ENCODE measurements at places on chromosomes 4 and X.

DNA sequence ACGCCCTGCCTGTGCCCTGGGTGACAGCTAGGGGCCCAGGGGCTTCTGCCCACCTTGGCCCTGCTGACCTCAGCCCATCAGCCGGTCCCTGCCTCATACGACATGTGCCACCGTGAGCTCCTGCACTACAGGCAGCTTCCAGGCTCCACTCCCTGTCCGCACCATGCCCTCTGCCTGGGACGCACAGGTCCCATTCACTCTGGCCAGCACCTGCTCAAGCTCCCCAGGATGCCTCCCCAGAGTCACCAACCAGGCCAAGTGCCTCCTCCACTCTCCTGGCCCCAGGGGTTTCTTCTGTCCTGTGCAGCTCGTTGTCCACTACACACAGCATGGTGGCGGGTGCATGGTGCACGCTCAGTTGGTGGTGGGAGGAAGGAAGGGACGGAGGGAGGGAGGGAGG lies 20.2 kb upstream of the MRFAP1 start:
- DNase-seq: no peak

DNA sequence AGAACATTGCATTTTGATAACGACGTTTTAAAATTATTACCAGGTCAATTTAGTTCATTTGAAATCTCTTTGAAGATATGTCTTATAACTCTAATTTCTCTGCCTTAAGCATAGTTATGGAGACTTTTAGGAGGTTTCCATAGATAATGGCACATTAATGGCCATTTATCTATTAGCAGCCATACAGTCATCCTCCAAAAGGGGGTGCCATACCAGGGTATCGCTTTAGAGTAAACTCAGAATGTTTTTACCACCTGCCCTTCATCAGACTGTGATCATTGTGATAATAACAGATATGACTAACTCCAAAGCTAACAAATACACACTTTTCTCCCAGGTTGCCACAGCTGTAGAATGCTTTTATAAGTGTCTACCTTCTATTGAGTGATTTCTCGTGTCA lies 461.5 kb downstream of the FSTL5 start:
- no peak for DNase-seq

DNA sequence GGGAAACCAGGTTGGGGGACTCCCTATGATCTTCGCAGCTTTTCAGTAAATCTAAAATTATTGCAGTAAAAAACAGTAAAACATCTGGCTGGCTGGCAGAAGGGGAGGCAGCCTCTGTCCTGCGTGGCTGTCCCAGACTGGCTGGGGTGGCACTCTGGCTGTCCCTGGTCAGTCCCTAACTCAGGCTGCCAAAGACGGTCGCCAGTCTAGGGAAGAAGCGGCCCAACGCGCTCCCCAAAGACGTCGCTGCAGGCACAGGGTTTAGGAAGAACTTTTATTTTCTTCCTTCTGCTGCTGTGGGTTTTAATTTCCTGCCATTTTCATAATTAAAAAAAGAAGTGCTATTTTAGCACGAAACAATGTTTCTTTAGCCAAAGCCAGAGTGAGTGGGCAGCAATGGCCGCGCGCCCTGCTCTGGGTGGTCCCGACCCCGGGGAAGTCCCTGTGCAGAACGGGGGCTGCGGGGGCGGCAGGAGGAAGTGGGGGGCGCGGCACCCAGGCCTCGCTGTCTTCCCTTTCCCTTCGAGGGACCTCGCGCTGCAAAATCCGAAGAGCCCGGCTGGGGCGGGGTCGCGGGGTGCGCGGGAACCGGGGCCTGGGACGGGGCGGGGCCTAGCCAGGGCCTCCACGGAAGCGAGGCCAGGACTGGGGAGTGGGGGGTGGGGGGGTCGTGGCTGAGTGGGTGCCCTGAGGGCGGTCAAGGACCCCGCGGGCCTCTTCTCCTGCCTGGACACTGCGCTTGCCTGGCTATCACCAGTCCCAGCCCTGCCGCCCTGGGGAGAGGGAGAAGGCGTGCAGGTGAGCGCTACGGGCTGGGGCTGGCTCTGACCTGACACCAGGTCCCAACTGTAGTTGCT lies 6.3 kb upstream of the LETM1 start:
- peak; percentile 11 for DNase-seq

DNA sequence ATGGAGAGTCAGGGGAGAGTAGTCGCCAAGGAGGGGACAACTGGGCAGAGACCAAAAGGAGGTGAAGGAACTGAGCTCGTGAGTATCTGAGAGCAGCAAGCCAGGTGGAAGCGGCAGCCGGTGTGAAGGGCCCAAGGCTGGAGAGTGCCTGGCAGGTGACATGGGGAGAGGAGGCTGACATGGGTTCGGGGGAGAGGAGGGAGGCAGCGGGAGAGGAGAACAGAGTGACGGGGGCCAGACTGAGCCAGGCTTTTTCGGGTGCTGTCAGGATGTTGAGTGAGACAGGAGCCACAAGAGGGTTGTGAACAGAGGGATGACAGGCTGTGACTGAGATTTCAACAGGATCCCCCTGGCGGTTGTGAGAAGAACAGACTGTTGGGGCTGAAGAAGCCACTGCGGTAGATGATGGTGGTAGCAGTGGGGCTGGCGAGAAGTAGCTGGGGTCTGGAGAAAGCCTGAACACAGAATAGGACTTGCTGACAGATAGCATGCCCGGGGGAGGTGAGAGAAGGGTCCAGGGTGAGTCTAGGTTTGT lies 5.7 kb downstream of the ELK1 start:
- peak; percentile 25 for DNase-seq

GRCh38 chr4:7698584-7698983 lies 241.1 kb downstream of the AFAP1 start:
- no peak for DNase-seq

DNA sequence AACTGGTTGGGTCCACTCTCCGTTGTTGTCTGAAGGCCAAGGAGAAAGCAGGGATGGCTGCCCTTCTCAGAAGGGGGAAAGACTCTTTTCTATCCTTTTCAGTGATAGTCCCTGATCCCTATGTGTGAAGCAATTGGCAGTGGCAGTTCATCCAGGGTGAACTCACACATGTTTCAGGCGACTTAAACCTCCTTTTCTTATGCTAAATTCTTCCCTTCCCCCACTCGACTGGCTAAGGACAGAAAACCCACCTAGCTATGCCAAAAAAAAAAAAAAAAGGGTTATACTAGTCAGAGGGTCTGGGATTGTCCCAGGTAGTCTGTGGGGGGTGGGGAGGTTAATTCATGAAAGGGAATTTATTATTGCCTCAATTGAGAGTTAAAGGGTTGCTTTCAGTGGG lies 12.2 kb upstream of the ZNF280C start:
- DNase-seq: no peak

DNA sequence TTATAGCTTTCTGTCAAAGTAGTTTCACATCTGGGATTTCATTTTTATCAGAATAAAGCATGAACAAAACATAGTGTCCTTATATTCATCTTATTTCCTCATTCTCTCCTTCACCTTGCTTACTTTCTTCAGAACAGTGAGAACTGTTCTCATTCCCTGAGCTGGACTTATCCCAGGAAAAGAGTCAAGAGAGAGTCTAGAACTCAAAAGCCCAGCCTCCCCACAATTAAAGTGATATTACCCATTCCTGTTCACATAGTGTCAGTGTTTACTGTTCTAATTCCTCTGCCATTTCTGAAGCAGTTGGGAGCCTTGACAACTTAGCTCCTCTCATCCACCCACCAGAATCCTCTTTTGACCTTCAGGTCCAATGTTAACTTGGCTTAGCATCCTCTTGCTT lies 42.9 kb downstream of the RASSF6 start:
- no peak for DNase-seq

DNA sequence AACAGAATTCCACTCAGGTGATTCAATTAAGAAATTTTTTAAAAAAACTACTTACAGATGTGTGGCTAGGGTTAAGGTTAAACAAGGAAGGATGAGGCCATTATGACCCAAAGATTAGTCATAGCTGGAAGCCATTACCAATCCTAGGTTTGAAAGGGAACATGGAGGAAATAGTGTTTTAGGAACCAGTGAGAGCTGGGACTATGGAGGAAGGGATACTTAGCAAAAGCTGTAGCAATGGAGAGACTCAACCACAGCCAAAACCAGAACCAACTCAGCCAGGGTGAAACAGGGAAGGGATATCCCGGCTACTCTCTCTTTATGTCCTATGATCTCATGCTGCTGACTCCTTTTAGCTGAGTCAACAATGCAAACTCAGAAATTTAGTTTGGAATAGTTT lies 148.6 kb upstream of the CNKSR2 start:
- DNase-seq: no peak

DNA sequence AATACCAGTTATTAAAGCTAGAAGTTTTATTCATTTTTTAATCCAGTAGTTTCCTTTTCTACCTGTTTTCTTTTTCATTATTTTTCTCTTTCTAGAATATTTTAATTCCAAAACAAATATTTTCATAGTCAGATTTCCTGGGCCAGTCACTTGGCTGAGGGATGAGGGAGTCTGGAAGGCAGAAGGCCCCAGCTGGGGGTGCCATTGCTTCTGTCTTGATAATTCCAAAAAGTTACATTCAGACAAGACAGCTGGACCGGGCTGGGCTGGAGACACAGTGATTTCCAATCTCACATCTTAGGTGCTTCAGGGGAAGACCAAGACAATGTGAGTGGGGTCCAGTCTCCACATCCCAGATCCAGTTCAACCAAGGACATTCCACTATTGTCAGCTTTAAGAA lies 263.5 kb downstream of the TMA16 start:
- DNase-seq: no peak

GRCh38 chr4:170931321-170931720 lies 841.6 kb upstream of the AADAT start:
- no peak for DNase-seq

DNA sequence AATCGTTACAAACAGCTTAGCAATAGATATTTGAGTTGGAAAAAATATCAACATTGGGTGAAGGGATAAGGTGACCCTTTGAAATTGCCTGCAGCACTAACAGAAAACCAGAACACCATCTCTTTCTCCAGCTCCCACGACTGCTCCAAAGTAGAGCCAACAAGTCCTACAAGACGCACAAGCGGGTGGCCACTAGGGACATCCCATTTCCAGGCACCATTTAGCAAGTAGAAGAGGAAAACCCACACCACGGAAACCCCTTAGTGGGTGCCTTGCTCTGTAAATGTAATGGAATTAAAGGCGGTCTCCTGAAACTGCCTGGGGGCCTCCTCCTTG lies 1.9 kb downstream of the ARHGAP6 start:
- DNase-seq: no peak

DNA sequence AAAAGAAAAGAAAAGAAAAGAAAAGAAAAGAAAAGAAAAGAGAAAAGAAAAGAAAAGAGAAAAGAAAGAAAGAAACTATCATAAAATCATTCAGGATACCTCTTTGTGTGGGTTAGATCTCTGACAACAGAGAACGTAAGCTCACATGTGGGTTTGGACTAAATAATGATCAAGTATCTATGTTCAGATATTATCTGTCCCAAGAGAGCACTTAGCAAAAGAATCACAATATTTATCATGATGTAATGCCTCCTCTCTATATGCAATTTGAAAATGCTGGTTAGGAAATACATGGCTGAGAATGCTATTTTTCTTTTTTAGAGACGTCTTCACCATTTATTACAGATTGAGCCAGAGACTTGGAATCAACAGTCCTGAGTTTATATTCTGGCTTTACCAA lies 191.3 kb downstream of the KCNIP4 start:
- no peak for DNase-seq

DNA sequence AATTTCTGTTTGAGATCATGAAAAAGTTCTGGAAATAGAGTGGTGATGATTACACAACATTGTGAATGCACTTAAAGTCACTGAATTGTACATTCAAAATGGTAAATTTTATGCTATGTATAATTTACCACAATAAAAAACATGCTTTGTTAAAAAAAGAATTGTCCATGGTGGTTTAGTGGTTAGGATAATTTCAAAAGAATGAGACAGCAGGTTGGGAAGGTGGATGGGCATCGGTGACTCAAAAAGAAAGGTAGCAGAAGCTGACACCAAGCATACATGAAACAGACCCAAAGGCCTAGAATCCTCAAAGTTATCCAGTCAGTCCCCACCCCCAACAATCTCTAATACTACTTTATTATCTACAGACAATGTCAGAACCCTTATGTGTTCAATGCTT lies 91.1 kb downstream of the MSN start:
- DNase-seq: no peak

- no peak for DNase-seq
Observed at GRCh38 chrX:135416546-135416945, 5.2 kb upstream of the SMIM10L2A start.

- DNase-seq: no peak
Observed at GRCh38 chr4:167785523-167785922, 306.8 kb upstream of the ANXA10 start.

- DNase-seq: no peak
Observed at GRCh38 chr4:130125467-130125866, 1029.5 kb downstream of the C4orf33 start.

DNA sequence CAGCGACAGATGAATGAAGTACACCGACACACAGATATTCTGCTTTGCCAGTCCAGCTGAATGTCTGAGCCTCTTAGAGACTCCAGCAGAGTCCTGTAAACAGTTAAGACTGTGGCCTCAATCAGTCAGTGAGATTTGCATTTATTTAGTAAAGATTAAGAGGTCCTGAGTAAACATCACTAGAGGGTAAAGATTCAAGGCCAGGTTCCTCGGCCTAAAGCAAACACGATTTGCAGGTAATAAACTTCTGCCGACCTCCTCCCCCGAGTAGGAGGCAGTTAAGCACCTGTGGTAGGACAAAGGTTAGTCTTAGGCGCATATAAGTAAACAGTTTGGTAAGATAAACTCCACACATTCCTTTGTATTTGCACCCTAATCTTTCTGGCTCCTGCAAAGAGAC lies 99.6 kb downstream of the CFAP47 start:
- no peak for DNase-seq

DNA sequence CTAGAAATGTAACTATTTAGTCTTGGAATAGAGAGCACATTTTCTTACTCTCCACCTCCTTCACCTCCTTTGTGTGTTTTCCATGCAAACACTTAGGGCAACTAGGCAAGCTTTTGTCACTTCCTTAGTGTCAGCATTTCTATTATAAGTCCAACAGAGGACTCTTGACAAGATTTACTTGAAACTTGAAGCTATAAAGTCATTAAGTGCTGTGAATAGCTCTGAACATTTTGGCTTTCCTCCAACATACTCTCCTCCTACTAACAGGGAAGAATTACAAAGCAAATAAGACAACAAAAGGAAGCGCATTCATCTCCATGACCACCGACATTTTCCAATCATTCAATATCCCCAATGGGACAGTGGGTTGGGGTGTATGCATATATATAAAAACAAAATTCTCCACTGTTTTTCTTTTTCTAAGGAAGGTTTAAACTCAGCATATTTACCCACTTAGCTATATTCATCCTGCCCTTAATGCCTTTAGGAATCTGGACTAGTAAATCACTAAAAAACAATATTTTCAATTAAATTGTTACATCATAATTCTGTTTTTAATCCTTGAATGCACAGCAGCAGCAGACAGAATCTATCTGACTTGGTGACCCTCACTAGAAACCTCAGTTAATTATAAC lies 264.6 kb downstream of the SNCA start:
- no peak for DNase-seq

DNA sequence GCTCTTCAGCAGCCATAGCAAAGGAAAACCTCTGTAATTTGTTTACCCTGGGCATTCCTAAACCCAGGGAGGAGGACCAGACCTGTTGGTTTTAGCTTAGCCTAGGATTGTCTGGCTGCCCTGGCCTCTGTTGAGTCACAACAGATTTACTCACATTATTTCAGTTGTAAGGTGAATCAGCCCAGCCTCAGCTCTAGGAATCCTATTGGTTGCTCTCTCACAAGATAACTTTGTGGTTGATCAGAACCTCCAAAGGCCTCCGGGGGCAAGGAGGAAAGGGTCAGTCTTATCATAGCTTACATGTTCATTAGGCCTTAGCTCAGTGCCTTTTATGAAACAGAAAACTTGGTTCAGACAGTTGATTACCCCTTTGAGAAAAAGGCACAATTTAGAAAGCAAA lies 41.0 kb downstream of the PDK3 start:
- no peak for DNase-seq

Measured in CD4-positive, alpha-beta T cell treated with Interleukin-21 for 1 hour (primary cell).